ENCODE measurements at places on chromosomes 2 and 18.

GRCh38 chr18:1875219-1875618 is 696.1 kb downstream of the METTL4 start:
- no peak for DNase-seq

- no peak for DNase-seq
These were observed 40.5 kb downstream of the UPP2 start for GRCh38 chr2:158142165-158142564.

DNA sequence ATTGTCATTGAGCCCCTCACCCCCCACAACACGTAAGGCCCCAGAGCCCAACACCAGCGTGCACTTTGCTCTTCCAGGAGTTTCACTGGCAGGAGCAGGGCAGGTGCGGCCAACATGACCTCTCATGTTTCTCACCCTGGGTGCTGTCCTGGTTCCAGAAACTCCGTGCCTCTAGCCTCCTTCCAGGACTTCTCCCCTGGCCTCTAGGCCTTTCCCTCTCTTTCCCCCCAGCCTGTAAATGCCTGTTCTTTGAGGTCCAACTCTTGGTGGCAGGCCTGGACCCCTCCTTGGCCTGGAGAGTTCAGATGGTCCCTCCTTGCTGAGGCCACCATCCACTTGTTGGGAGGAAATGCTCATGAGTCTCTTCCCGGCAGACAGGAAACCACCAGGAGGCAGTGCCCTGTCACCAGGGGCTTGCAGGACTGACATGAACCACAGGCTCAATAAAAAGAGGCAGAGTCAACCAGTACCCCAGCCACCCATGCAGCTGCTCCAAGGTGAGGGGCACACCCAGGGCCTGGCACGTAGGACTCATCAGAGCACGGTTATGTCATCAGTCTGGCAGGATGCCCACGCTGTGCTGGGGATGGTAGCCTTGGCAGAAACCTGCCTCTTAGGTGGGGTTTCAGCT is 1.5 kb downstream of the MALL start:
- no peak for DNase-seq

DNA sequence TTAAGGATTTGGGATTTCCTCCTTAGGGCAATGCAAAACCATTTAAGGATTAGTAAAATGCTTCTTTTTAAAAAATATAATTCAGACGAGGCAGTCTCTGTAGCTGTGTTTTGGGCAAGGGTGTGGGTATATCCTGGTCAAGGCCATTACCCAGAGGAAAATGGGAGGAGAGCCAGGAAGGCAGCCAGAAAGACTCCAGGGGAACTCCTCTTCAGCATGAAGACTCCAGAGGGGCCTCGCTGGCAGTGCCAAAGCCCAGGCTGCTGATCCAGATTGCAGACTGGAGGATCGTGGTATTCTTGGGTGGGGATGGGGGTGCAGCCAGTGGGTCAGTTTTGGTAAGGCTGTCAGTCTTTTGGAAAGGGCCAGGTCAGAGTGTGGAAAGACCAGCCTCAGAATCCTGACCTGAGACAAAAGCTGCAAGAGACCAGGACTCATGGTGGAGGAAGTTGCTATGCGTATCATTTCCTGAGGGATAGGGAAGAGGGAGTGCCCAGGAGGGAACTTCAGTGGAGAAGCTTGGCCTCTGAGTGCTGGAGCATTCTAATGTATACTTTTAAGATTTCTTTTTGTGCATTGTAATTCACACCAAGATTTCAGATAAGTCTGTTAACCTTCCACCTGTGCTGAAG is 20.9 kb upstream of the RAB11FIP5 start:
- no peak for DNase-seq

GRCh38 chr2:165905854-165906253 is 47.7 kb downstream of the TTC21B start:
- DNase-seq: no peak

- DNase-seq: no peak
These were observed 4.0 kb upstream of the ALLC start for GRCh38 chr2:3654011-3654410.

- no peak for DNase-seq
These were observed 14.8 kb downstream of the WDFY1 start for GRCh38 chr2:223930103-223930976.

DNA sequence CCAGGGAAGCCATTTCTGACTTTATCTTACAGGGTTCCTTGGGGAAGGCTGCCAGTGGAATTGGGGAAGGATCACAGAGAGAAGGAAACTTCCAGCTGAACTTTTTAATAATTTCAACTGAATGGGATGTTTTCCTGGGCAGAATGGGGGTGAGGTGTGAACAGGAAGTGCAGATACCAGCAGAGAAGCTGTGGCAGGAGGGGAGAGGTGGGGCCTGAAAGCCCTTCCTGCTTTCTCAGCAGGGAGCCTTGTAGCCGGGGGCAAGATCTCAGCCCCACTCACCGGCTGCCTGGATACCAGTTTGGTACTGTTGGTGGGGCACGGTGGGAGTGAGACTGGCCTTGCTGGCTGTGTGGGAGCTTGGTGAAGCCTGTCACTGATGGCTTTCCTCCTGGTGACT is 170.5 kb downstream of the ZBTB7C start:
- no peak for DNase-seq

- DNase-seq: no peak
These were observed 153.4 kb upstream of the CCDC150 start for GRCh38 chr2:196486146-196486545.

GRCh38 chr18:69233465-69234054 is 167.1 kb upstream of the DOK6 start:
- no peak for DNase-seq
